Umbilical cord (tissue), 2 donors: ENCODE measurements at places on chromosomes 16 and 17. TPM values are rescaled to one million over a fixed set of nuclear protein-coding genes. Genes with fewer than 3 reads are reported as not detected.
A peak's percentile ranks its signal among the peaks of the same experiment; 100 is the strongest.

Gene PRDM7
- 2.2 TPM for total RNA-seq

DNA sequence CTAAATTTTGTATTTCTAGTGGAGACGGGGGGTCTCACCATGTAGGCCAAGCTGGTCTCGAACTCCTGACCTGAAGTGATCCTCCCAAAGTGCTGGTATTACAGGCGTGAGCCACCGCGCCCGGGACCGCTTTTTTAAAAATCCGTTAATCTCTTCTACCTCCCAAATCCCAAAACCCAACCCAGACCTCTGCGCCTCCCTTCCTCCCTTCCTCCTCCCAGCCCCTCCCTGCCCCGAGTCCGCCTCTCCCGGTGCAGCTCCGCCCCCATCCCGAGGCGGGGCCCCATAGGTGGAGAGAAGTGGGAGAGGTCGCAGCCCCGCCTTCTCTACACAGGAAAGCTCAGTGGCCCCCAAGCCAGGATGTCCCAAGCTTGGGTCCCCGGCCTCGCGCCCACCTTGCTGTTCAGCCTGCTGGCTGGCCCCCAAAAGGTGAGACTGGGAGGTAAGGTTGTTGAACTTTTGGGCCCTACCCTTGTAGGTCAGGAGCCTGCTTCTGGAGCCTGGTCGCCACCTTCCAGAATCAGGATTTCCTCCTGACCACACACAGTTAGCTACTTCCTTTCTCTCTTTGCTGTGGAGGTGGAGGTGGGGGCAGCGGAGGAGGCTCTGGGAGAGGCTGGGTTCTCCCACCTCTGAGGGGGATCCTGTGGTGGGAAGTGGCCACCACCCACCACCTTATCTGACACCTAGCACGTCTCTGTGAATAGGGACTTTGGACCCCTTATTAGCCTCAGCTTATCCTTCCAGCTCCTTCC is at the start of gene TMEM92:
Gene TMEM92 (plus strand): TSS at position 325 of the 755 bp plus-strand sequence. CDS start 36 bp downstream, at position 361.
- no peak for DNase-seq

Gene MRPL28
- total RNA-seq: 36.8 TPM

GRCh38 chr17:66507103-66507923 is 204.9 kb downstream of the PRKCA start:
- peak; percentile 60 for DNase-seq

GRCh38 chr17:3993493-3994220 is 29.4 kb upstream of the ATP2A3 start:
- DNase-seq: no peak

Gene TLCD1
- 5.1 TPM for total RNA-seq

DNA sequence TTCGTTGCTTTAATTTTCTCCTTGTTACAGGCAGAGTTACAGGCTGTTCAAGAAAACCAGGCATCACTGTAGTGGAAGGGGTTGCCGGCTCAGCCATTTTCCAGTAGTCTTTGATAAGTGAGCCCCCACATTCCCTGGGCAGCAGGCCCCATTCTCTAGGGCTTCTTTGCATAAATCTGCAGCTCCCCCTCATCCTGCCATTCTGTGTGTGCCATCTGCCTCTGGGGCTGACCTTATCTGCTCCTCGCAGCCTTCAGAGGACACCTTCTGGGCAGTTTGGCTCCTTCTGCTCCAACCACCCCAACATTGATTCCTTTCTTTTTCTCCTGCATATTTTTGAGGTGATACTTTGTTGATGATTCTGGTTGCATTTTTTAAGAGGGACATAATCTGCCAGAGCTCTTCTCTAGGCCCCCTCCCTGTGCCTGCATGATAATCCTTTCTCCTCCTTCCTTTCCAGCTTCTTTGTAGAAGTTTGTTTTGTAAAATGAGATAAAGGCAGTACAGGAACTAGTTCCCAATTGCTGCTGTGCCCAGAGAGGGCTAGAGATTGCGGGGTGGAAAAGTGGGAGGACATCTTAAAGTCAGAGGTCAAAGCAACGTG is 17.1 kb downstream of the RND2 start:
- peak; percentile 52 for DNase-seq

GRCh38 chr17:59763861-59764260 is 56.4 kb downstream of the VMP1 start:
- no peak for DNase-seq

- no peak for DNase-seq
These were observed 137.4 kb downstream of the PARN start for GRCh38 chr16:14492614-14493013.

Gene CCDC40
- 2.9 TPM for total RNA-seq

- DNase-seq: peak; percentile 40
These were observed 54.3 kb upstream of the SREBF1 start for GRCh38 chr17:17890773-17891759.

Gene C1QL1
- not detected for total RNA-seq

Gene HSPB9
- not detected for total RNA-seq

Gene SNN
- total RNA-seq: 6.0 TPM

Gene MYLK3
- total RNA-seq: 1.4 TPM

DNA sequence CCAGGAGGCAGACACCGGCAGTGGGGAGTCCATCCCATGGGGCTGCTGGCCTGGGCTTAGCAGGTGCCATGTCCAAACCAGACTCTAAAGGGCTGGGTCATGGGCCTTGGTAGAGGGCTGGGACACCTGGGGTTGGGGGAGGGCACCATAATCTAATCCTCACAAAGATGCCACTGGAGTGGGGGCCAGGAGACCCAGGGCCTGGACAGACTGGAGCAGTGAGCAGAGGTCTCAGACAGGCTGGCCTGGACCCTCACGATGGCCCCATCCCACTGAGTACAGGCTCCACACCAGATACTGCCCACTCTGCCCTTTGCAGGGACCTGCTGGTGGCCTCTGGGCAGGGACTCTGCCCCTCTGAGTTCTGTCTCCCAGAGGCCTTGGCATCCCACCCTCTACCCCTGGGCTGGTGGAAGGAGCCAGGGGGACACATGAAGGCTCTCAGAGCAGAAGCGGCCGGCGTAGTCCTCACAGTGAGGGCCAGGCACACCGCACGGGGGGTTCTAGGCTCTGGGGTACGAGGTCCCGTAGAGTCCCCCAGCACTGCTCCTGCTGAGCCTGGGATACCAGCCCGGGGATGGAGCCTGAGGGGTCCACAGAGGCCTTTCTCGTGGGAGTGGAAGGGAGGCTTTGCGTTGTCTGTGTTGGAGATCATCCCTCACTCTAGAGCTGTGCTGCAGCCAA is 10.0 kb upstream of the SRRM2 start:
- no peak for DNase-seq

DNA sequence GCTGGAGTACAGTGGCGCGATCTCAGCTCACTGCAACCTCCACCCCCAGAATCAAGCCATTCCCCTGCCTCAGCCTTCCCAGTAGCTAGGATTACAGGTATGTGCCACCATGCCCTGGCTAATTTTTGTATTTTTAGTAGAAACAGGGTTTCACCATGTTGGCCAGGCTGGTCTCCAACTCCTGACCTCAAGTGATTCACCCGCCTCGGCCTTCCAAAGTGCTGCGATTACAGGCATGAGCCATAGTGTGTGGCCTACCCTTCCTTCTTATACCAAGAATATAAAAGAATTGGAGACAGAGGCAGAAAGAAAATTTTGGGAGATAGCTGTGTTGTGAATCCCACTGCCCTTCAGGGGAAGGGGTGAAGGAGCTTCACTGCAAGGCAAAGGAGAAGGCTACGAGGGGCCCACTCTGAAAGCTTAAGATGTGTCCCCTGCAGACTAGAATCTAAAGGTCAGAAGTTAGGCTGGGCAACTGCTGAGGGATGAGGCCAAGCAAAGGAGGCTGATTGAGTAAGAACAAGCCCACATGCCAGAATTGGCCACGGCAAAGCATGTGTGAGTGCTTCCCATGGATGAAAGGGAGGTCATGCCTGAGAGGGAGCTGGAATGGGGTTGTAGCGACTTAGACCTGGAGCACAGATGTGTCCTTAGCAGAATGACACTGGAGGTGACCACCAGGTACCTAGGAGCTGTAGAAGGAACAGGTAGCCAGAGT is 8.4 kb upstream of the CRYBA1 start:
- no peak for DNase-seq

DNA sequence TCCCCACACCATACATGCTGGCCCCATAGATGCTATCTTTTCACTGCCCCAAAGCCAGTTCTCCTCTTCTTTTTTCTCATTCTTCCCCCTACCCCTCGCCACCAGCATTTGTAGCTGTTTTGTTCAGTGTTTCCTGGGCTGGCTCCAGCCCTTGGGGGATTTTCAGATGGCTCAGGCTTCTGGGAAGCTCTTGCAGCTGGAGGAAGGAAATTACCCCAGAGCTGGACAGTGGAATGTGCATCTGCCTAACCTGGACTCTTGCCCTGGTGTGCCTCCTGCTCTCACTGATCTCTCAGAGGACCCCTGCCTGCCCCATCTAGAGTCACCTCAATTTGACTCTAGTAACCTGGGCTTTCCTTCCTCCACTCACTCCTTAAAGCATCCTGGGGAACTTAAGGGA is 82.8 kb downstream of the MYH13 start:
- peak; percentile 66 for DNase-seq

GRCh38 chr17:2090804-2091534 is 36.1 kb downstream of the HIC1 start:
- DNase-seq: peak; percentile 93

DNA sequence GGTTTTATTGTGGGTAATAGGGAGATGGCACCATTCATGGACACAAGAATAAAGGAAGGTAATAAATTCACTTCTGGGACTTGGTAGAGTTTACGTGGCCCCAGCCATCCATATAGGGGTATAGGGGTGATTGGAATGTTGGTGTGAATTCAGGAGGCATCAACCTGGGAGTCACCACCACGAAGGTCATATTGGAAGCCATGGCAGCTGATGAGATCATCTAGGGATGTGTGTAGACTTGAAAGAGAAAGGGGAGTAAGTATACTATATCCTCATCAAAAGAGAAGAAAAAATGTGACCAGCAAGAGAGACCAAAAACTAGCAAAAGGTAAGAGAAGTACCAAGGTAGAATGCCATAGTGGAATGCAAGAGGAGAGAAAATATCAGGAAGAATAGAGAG is 26.6 kb upstream of the GINS3 start:
- DNase-seq: no peak

DNA sequence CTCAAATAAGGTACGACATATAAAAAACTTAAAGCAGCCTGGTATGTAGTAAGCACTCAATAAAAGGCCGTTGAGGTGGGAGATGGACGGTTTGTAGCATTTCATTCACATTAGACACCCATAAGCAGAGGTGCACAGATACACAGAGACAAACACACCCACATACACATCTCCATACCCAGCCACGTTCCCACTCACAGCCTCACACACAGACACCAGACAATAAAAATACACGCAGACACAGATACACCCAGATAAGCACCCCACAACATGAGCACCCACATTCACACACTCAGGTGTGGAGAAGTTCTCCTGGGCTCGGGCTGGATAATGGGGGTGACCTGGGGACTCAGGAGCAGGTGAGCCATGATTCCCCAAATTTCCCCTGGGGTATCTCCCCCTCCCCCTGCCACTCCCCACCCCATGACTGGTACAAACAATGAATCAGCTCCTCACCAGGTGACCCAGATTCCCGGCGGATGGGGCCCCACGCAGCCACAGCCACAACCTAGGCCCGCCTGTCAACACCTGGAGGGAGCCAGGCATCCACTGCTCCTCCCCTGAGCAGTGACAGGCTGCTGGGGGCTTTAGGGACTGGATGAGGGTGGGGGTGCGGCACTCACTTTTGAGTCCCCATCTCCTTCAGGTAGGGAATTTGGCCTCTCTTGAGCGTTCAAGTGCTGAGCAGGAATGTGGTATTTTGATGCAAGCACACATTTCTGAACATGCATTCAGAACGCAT is 2.7 kb downstream of the DLX3 start:
- no peak for DNase-seq

DNA sequence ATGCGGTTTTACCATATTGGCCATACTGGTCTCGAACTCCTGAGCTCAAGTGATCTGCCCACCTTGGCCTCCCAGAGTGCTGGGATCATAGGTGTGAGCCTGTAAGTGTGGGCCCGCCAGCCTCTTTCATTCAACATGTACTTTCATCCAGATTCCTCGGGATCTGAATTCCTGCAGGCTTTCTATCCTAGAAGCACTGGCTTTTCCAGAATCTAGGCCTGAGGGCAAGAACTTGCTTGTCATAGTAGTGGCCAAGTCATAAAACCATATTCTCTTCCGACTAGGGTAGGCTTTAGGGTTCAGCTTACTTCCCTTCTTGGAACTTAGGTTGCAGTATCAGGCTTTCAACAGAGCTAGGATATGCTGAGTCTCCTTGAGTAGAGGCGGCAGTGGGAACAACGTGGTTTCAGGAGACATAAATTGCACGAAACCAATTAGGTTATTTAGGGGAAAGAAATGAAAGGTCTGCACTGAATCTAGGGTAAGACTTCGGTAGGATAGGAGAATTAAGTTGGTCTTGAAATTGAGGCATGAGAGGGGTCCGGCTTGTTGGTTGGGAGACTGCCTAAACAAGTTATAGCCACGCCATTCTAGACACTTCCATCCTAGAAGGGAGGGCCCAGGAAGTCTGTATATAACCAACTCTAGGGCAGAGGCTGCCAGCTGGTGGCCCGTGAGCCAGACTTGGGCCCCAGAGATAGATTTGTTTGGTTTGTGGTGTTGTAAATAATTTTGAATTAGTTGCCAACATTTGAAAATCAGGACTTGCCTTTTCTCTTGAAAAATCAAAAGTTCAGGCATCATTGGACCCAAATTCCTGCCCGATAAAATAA is 15.6 kb downstream of the SLC7A6 start:
- no peak for DNase-seq

Gene EVPLL
- 0.24 TPM for total RNA-seq

GRCh38 chr17:67518876-67519275 is 141.8 kb downstream of the PITPNC1 start:
- no peak for DNase-seq

GRCh38 chr17:18859256-18859655 is 1.3 kb downstream of the PRPSAP2 start:
- peak; percentile 43 for DNase-seq

DNA sequence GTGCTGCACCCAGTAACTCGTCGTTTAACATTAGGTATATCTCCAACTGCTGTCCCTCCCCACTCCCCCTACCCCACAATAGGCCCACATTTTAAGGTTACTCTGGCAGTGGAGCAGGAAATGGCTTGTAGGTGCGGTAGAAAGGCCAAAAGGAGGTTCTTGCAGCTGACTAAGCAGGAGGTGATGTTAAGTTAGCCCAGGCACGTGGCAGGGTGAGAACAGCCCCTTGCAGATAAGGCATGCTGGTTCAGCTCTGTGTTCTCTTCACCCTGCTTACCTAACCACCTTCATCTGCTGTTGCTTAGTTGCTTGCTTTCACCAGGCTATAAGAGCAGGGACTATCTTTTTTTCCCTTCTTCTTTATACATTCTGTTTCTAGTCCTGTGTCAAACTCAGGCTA is 1082.8 kb upstream of the RBFOX1 start:
- no peak for DNase-seq

DNA sequence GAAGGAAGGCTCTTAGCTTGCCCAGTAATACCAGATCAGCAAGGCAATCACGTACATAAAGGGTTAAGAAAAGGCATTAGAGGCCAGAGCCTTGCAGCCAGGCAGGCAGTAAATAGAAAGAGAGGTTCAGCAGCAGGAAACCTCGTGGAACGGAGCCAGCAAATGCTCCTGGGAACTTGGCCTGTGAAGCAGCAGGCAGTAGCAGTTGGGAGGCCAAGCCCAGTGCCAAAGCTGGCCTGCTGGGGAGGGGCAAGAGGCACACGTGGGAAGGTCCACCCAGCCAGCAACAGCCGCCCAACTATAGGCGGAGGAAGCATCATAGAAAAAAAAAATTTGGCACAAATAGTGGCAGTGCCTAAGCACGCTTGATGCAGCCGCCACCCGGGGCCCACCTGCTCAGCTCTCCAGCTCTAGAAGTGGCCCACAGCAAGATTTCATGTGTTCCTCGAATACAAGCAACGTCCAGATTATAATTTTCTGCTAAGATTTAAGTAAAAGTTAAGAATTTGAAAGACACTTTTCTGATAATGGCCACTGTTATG is 2339.5 kb downstream of the TP53TG3F start:
- no peak for DNase-seq

GRCh38 chr17:50560931-50561745 is 623 bp downstream of the CACNA1G start:
- no peak for DNase-seq
